ENCODE measurements at places on chromosomes 7 and 10.

DNA sequence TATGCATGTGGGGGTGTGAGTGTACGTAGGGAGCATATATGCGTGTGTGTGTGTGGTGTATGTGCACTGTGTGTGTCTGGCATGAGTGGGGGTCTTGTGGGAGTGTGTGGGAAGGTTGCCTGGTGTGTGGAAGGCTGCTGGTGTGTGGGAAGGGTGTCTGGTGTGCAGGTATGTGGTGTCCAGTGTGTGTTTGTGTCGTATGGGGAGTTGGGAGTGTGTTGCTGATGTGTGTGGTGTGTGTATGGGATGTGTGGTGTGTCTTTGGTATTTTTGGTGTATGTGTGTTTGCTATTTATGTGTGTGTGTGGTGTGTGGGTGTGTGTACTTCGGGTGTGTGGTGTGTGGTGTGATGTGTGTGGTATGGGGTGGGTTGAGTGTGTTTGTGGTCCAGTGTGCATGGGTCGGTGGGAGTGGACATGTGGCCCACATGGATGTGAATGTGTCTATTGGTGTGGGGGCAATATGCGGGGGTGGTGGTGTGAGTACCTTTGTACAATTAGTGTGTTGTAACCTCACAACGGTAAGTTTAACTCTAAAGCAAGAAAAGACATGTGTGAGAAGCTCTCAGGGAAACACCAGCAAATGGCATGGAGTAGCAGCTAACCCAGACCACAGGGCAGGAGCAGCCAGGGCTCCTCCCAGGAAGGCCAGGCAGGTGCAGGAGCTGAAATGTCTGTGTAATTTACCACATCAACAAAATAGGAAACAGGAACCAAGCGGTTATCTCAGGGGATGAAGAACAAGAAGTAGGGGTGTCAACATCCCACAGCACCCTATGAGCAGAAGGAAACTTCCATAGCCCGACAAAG, 11.9 kb downstream of the ANTXRL start:
- DNase-seq, result no peak

DNA sequence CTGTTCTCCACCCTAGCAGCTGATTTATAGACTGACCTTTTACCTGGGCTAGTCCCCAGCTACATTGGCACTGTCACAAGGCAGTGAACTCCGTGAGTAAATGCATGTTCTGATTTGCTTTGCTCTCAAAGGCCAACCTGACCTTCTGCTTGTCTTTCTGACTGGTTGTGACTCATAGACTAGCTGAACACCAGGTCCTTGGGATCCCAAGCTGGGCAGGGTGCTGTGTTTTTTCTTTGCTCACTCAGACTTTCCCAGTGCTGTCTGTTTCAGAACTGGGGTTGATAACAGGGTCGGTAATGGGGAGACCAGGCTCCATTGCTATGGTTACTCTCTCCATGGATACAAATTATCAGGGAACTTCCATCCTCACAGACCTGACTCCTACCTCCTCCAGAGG, 35.0 kb downstream of the EVX1 start:
- no peak for DNase-seq

GRCh38 chr10:43389867-43390266, 18.4 kb downstream of the FXYD4 start:
- DNase-seq, result no peak

- no peak for DNase-seq
These were observed 182.5 kb downstream of the SEMA3D start for GRCh38 chr7:85004402-85004801.

GRCh38 chr7:102981451-102981850, 68.7 kb downstream of the LRRC17 start:
- DNase-seq, result no peak

DNA sequence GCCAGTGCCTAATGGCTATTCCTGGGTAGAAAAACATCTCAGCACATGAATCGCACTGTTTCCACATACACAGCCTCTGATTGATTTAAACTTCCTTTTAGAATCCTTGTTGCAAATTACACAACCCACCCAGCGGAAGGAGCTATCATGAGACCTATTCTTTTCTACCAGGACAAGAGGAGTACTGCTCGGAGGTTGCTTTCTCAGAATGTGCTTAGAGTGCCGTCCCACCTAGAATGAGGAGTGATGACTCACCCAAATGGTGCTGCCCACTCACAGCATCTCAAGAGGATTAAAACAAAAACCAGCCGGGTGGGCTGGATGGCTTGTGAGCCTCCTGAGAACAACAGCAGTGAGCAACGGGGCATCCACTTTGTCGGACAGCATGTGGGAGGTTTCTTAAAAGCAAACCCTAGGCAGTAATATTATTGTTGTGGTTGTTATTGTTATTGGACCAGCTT, 128.9 kb downstream of the DGKI start:
- DNase-seq, result no peak

DNA sequence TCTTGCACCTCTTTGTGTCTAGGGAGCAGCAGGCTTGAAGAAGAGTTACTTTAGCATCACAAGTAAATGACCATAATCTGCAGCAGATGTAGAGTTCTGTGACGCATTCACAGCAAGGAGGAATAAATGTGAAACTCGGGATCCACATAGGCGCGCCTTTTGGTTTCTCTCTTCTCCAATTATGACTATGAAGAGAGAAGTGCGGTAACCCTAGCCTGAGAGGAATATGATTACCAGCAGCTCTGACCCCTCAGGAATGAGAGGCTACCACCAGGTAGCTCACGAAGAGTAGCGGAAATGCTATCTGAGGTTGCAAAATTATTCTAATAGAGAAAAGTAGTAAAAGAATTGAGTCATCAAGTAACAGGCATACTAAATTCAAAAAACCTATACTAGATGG, 25.2 kb upstream of the DMTF1 start:
- DNase-seq, result no peak

- DNase-seq, result no peak
These were observed 8.3 kb downstream of the CXCL12 start for GRCh38 chr10:44376472-44377099.

GRCh38 chr10:35600193-35600592, 4.9 kb upstream of the GJD4 start:
- no peak for DNase-seq

DNA sequence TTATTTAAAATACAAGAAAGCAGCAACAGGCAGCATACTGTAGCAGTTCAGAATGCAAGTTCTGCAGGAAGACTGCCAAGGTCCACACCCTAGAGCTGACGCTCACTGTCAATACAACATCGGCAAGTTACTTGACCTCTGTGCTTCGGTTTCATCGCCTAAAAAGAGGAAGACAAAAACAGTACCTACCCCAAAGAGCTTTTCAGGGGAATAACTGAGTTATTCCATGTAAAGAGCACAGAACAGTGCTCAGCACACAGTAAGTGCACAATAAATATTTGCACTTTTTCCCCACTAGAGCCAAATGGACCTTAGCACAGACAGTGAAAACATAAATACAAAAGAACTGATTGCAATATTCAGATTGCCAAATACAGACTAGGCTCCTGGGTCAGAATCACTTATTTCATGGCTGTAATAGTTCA, 88.6 kb downstream of the USP6NL start:
- DNase-seq, result no peak

GRCh38 chr7:18087026-18087686, 59.5 kb upstream of the PRPS1L1 start:
- DNase-seq, result no peak
